Left forelimb (tissue), 1 donor: ENCODE measurements at places on chromosomes 1 and 21.

DNA sequence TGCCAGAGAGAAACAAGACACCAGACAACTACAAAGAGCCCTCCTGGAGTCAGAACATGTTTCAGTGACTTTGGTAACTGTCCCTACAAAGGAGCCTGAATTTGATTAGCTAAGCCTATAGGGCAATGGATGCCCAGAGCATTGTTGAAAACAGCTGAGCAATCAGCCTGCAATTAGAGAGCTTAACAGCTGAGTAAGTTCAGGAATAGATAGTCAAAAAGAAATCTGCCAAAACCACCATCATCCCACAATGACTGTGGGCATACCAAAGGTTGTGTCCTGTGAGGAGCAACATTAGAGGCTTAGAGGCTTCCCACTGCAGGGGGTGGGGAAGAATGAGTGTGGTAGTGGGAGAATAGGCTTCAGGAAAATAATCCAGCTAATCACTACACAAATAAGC lies 32.1 kb downstream of the SH3BP5L start:
- DNase-seq = no peak

DNA sequence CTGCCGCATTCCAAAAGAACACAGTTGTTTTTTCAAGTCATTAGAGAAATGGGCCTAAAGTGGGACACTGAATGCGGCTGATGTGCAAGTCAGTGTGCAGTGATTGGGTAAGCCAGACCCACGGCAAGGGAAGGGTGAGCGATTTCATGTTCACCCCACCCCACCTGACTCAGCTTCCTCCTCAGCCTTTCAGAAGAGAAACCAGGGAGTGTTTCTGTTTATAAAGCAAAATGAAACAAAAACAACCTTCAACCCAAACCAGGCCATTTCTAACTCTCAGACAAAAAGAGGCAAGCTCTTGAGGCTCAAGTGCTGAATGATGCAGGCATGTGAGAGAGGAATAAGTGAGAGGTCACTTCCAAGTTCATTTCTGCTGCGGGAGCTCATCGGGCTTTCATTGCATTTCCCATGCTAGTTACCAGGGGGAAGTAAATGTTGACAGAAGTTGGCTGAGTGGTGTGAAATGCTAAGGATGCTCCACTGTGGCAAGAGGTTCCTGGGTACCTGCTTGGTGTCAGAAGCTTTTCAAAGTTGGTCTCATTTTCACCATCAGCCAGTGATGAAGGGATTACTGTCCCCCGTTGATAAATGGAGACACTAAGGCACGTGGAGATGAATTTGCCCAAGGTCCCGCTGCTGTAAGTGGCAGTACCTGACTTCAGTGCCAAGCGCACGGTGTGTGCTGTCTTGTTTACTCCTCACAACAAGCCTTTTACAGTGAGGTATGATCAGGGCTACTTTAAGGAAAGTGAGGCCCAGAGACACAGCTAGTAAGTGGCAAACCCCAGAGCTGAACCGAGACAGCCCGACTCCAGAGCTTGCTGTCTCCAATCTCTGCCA lies 29.1 kb downstream of the STPG1 start:
- no peak for DNase-seq

GRCh38 chr1:178612261-178612660 lies 99.4 kb downstream of the TEX35 start:
- DNase-seq = no peak

DNA sequence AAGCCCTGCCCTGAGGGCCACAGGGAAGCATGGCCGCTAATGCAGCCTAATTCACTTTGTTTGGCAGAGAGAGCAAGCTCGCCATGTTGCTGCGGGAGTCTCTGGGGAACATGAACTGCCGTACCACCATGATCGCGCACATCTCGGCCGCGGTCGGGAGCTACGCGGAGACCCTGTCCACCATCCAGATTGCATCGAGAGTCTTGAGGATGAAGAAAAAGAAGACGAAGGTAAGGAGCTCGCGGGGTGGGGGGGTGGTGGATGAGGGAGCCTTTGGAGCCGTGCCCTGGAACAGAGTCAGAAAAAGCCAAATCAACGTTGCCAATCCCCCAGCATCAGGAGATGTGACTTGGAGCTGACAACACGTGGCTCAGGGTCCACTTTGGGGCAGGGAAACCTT lies 529.4 kb downstream of the KIF26B start:
- no peak for DNase-seq

GRCh38 chr1:233343262-233343661 lies 15.7 kb downstream of the MAP3K21 start:
- DNase-seq = no peak

DNA sequence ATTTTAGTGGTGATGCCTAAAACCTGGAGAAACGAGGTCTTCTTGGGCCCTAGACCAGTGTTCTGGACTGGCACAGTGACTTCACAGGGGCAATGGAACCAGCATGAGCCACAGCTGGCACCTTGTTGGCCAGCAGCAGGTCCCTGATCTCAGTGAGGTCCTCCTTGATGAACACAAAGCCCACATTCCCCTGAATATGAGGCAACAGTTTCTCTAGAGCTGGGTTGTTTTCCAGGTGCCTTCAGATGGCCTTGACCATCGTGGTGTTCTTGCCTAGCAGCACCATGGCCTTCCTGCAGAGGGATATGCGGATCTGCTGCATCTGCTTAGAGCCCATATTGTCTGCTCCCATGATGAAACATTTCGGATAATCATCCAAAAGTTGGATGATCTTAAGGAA lies 44.9 kb upstream of the RAB3GAP2 start:
- no peak for DNase-seq

- DNase-seq = no peak
Measured at GRCh38 chr1:109728870-109729269, 12.0 kb downstream of the GSTM3 start.

- no peak for DNase-seq
Measured at GRCh38 chr1:175839779-175840669, 96.6 kb upstream of the TNR start.

GRCh38 chr1:37813529-37814145 lies 5.6 kb upstream of the YRDC start:
- DNase-seq = no peak

- no peak for DNase-seq
Measured at GRCh38 chr21:18498431-18498830, 94.8 kb upstream of the TMPRSS15 start.

DNA sequence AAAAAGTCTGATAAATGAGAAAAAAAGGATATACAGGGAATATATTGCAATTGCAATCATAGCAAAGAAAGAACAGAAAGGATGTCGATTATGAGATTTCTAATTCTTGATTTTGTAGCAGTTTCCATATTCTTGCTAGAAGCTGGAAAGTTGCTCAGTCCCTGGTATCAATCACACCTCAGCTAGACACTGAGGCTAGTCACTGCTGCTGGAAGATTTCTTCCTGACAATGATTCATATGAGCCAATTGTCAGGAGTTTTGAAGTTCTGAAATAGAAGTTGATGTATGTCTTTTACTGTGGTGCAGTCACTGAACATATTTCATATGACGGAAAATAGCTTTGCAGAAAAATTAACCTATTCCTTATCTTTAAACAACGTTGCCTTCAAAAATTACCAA lies 208.4 kb upstream of the C1orf105 start:
- no peak for DNase-seq

GRCh38 chr1:25581764-25582163 lies 34.8 kb upstream of the MAN1C1 start:
- no peak for DNase-seq

- no peak for DNase-seq
Measured at GRCh38 chr1:27660300-27660835, 11.6 kb downstream of the IFI6 start.

DNA sequence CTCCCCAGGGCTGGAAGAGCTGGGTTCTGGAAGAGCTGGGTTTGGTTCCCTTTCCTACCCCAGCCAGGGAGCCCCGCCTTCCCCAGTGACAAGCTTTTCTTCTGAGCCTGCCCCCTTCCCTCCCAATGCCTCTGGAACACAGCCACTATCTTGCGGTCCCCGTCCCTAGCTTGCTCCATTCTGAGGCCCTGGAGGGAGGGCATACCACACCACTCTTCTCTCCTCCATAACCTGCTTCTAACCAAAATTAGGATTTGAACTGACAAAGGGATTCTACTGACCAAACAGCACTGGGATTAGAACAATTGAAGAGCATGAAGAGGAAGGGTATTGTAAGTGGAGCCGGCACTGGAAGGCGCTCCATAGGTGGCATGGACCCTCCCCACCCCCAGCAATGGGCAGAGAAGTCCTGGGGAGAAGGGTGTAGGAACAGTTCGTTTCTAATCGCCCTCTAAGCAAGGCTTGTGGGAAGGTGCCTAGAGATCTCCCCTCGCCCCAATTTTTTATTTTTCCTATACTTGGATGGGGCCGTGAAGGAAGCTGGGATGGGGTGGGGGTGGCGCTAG lies 690 bp downstream of the C1orf216 start:
- DNase-seq = no peak

DNA sequence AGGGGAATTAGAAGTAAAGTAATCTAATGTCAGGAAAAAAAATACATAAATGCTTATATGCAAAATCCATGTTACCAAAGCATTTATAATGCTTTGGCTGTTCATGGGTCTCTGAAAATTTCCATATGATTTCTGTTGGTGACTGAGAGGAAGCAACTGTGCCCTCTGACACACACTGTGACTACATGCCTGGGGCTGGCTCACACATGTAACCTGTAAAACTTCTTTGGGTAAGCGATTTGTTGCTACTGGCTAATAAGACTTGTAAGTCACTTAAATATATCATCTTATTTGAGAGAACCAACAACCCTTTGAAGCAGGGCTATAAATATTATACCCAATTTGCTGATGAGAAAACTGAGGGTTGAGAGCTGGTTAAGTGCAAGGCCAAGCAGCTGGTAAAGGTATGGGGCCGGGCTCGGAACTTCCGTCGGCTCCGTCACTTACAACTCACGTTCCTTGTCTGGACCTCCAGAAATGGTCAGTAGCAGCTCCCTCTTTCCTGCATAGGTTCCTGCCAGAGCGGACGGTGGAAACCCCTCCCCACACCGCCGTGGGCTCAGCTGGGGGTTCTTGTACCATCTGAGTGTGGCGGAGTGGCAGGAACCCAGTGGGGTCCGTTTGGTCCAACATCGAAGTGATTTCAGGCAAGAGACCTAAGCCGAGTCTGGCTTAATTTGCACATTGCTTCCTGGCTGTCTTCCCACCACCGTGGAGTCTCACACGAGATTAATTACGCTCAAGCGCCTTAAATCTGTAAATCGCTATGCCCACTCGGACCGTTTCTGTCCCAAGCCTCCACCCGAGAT lies 714 bp downstream of the DFFA start:
- no peak for DNase-seq

GRCh38 chr1:17193222-17194132 lies 11.5 kb upstream of the PADI1 start:
- DNase-seq = peak; percentile 41

- no peak for DNase-seq
Measured at GRCh38 chr1:12546771-12547585, 71.0 kb downstream of the DHRS3 start.

- no peak for DNase-seq
Measured at GRCh38 chr1:16012590-16013219, 5.1 kb downstream of the HSPB7 start.

DNA sequence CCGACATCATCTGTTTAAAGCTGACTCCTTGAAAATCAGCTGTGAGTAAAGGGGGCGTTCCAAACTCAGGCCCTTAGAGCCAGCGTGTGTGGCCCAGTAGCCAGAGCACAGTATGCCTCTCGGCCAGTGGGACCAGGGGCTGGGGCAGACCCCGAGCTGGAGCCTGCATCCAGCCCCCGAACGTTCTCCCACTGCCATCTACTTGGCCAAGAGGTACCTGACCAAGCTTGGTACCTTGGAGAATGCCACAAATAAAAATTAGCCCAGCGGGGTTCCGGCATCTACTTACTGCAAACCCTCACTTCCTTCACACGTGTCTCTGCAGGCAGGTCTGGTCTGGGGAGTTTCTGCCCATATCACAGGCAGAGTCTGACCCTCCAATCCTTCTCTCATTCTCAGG lies 56.7 kb upstream of the COL6A2 start:
- peak; percentile 55 for DNase-seq

GRCh38 chr21:39307466-39307865 lies 6.0 kb downstream of the BRWD1 start:
- no peak for DNase-seq

DNA sequence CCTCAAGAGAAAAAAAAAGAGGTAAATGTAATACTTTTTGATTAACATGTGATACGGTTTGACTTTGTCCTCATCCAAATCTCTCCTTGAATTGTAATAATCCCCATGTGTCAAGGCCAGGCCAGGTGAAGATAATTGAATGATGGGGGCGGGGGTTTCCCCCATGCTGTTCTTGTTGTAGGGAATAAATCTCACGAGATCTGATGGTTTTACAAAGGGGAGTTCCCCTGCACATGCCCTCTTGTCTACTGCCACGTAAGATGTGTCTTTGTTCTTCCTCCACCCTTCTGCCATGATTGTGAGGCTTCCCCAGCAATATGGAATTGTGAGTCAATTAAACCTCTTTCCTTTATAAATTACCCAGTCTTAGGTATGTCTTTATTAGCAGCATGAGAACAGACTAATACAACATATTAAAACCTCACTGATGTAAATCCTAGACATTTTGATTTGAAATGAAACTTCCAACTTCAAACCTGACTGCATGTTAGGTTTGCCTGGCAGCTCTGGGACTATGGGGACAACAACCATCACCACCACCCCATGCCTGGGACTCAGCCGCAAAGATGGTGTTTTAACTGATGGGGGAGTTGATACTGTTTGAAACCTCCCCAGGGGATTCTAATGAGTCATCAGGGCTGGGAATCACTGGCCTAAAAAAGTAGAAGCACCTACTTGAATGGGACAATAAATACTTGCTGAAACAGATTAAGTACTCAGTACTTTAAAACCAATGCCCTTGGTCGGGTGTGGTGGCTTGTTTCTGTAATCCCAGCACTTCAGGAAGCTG lies 32.8 kb upstream of the BACH1 start:
- DNase-seq = no peak

DNA sequence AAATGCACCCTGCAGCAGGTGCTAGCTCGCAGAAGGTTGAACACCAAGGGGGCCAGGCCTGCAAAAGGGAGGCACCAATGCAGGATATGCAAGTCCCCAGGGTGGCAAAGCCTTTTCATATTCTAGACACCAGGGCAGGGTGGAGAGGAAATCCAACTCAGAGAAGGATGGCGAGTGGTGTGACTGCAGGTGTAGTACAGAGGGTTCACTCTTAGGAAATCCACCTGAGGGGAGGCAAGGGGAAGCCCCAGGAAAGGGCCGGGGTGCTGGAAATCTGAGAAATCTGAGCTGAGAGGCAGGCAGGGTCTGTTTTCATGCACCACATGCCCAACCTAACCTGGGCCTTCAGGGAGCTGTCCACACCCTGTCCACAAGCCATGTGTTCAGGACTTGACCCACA lies 163.2 kb upstream of the CTTNBP2NL start:
- no peak for DNase-seq

DNA sequence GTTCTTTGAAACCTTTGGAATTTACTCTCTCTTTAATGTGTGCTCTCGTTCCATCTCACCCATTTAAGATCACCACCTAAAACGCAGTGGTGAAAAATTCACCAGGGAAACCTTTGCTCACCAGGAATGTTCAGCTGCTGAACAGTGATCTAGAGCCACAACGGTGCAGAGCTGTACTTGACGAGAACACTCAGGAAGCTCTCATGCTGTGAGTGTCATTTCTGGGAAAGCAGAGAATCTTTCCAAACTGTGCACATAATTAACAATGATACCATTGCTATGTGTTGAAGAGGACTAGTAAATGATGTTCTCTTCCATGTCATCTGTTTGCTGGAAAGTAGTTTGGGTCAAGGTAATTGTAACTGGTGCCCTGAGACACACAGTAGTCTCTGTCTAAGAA lies 117.1 kb downstream of the ZZZ3 start:
- no peak for DNase-seq

GRCh38 chr1:186404454-186405051 lies 28.9 kb downstream of the ODR4 start:
- DNase-seq = no peak

- DNase-seq = no peak
Measured at GRCh38 chr21:34834852-34835501, 166.2 kb downstream of the CLIC6 start.

GRCh38 chr1:34164771-34165391 lies at the start of gene CSMD2:
TSS of gene CSMD2 (minus strand) at chr1:34165230. CDS start at chr1:34165097, 133 bp downstream.
- DNase-seq = no peak
